Activated gamma-delta T cell treated with anti-CD3 and anti-CD28 coated beads, Interleukin-2, amount 50 U/mL, for 16 hours (primary cell): ENCODE measurements at places on chromosomes 1 and 21.
A peak's percentile ranks its signal among the peaks of the same experiment; 100 is the strongest.

DNA sequence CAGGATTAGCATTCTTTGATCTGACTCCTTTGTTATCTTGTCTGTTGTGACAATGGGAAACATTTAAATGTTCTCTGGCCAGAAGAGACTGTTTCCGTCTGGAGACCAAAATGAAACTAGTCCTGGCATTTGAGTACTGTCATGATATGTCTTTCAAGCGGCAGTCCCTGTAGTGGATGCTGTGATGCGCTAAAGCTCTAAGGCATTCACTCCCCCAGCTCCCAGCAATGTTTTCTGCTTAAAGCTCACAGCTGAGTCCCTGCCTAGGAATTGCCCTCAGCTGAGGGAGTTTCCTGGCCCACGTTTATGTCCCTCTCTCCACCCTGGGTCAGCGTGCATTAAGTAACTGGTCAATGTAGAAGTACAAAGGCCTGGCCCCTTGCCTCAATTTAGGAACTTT lies 109.4 kb downstream of the UCHL5 start:
- no peak for DNase-seq

DNA sequence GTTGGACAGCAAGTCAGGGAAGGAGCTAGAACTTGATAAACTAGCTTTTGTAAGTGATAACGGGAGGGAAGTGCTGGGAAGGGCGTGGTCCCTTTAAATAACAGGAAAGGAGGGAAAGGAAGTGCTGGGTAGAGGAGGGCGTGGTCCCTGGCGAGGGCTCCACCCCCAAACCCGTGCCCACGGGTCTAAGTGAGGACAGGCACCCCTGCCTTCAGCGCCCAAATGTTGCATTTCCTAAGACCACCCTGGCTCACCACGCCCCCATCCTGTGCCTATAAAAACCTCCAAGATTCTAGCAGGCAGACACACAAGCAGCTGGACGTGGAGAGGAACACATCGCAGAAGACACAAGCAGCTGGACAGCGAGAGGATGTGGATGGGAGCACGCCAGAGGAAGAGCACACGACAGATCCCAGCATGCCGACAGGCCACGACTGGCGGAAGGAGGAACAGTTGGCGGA lies 58.5 kb downstream of the PALMD start:
- no peak for DNase-seq

DNA sequence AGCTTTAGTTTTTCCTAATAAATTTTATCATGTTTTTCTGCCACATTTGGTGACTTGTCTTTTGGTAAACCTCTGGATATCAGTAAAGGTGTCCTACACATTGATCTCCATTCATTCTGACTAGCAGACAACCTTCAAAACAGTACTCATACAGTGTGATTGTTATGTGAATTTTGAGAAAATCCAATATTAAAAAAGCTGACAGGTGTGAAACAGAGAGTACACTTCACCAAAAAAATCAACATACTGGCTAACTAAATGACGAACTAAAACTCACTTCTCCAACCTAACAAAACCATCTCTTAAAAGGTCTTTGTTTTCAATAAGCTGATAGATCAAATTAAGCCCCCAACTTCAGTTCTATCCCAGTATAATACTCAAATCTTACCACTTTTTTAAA lies 1.5 kb downstream of the FRRS1 start:
- DNase-seq, result no peak

- DNase-seq, result no peak
These were observed 88.5 kb downstream of the CCDC30 start for GRCh38 chr1:42551590-42551989.

- no peak for DNase-seq
These were observed 570.1 kb upstream of the CXADR start for GRCh38 chr21:16942703-16943102.

- DNase-seq, result no peak
These were observed 2.2 kb upstream of the GBP6 start for GRCh38 chr1:89361681-89362080.

- DNase-seq, result no peak
These were observed 17.7 kb downstream of the COL6A2 start for GRCh38 chr21:46115441-46116188.

- DNase-seq, result no peak
These were observed 18.7 kb upstream of the PEX10 start for GRCh38 chr1:2431103-2431502.

- no peak for DNase-seq
These were observed 1245.1 kb upstream of the ADGRL4 start for GRCh38 chr1:80251591-80251990.

- DNase-seq, result no peak
These were observed 15.2 kb downstream of the GPR161 start for GRCh38 chr1:168121401-168122011.

DNA sequence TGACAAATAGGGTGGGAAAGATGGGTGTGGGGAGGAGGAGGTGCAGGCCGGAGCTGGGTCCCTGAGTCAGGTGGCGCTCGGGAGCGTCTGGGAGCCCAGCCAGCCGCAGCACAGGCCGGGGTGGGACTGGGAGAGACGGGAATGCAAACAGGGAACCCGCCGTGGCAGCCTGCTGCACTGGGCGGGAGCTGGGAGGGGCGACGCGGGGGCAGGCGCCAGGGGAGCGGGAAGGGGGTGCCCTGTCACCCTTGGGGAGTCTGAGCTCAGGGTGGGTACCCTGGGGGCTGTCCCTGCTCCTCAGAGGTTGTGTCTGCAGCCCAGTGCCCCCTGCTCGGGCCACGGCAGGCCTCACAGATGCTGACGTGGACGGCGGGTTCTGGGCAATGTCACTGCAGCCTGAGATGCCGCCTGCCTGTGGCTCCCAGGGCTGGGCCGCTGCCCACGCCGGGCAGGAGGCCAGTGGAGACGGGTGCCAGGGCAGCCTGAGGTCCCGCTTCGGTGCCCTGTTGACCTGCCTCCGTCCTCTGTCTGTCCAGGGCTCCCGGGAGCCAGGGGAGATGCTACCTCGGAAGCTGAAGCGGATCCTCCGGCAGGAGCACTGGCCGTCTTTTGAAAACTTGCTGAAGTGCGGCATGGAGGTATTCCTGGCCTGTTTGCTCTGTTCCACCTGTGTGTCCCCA lies 16.6 kb upstream of the LRRC3 start:
- no peak for DNase-seq

- no peak for DNase-seq
These were observed 25.6 kb downstream of the PPP1R12B start for GRCh38 chr1:202374099-202374498.

- DNase-seq, result no peak
These were observed 42.5 kb downstream of the UTP25 start for GRCh38 chr1:209870151-209870831.

GRCh38 chr1:86207323-86207722 lies 50.8 kb upstream of the COL24A1 start:
- no peak for DNase-seq

GRCh38 chr1:32816676-32817158 lies 441 bp downstream of the YARS1 start:
- DNase-seq, result no peak

GRCh38 chr1:30450148-30450817 lies 273.1 kb downstream of the MATN1 start:
- DNase-seq, result no peak

GRCh38 chr1:87435484-87435883 lies 106.8 kb downstream of the LMO4 start:
- no peak for DNase-seq

DNA sequence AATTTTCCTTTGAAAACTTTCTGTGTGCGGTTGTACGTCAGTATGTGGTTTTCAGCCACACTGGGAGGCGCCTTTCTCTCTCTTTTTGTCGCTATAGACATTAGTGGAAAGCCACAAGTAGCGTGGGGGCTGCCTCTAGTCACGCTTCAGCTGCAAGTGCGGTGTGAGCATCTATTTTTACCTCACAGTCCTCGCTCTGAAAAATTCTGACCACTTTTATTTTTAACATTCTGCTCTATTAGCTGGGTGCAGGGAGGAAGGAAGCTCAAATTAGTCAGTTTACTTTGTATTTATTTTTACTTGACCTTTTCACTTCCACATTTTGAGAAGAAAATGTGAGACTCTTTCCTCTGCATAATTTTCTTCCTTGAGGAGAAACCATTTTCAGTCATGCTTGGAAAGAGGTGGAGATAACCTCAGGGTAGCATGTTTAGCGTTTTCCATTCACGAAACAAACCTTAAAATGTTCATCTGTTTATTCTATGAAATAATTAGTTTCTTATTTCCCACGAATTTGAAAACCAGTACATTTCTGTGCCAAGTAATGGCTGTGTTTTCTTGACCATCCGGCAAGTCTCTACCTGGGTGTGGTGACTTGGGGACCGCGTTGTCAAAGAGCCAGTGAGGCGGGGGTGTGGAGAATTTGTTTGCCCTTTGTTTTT lies 35.6 kb downstream of the ADARB1 start:
- peak; percentile 14 for DNase-seq

GRCh38 chr1:204307334-204307883 lies 52.3 kb downstream of the PLEKHA6 start:
- DNase-seq, result no peak

DNA sequence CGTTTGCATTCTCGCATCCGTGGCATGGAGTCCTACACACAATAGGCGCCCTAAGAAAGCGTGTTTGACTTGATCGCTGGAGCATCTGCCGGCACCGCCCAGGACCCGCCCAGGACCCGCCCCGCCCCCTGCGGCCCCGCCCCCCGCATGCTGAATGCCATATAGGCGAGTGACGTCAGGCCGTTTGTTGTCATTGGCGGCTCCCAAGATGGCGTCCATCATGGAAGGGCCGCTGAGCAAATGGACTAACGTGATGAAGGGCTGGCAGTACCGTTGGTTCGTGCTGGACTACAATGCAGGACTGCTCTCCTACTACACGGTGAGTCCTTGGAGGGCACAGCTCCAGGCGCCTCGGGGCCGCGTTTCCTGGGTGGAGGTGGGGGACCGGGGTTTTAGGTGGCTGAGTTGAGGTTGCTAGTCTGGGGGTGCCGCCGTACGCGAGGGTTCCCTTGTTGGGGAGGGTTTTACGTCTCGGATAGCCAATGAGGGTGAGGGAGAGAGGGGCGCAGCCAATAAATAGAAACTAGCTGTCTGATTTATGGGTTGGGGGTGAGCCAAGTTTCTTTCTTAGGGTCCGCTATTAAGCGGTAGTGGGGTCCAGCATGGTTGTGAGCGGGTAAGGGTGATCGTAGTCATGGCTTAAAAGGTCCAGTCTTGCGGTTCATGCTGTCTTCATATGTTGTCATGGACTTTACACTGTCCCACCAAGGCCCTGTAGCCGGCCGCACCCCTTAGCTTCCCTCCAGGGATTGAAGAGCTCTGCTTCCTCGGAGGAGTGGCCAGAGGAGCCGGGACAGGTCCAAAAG lies at the start of gene OSBPL9:
OSBPL9 (plus strand) TSS at position 190 of the 806 bp plus-strand sequence; CDS start at position 209, 19 bp downstream.
- peak; percentile 79 for DNase-seq

DNA sequence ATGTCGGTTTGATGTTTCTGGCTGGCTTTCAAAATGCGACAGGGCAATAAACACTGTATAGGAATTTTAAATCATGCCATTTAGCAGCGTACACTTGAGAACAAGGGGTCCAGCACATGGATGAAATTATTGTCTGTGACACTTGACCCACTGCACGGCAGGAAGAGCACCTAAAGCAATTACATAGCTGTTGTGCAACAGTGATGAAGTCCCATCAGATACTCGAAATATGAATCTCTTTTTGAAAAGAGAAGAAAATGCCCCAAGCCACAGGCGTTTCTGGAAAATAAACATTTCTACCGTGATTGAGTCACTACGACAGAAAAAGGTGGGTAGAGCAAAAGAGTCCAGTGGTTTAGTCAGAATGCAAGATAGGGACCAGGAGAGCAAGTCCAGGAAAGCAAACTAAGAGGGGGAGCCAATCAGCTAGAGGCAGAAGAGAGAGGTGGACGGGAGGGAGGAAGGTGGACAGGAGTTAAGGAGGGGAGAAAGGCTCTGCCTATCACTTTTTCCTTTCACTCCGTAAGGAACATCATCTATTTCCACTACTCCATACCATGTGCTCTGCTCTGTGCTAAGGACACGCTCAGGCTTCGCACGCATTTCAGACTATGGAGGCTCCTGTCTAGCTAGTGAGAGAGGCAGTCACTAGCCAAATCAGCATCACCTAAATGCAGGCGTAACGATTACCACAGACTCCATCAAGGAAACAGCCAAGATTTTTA lies 6.4 kb downstream of the DSCAM start:
- DNase-seq, result no peak

GRCh38 chr1:116568662-116569380 lies 2.0 kb downstream of the CD58 start:
- DNase-seq, result no peak

DNA sequence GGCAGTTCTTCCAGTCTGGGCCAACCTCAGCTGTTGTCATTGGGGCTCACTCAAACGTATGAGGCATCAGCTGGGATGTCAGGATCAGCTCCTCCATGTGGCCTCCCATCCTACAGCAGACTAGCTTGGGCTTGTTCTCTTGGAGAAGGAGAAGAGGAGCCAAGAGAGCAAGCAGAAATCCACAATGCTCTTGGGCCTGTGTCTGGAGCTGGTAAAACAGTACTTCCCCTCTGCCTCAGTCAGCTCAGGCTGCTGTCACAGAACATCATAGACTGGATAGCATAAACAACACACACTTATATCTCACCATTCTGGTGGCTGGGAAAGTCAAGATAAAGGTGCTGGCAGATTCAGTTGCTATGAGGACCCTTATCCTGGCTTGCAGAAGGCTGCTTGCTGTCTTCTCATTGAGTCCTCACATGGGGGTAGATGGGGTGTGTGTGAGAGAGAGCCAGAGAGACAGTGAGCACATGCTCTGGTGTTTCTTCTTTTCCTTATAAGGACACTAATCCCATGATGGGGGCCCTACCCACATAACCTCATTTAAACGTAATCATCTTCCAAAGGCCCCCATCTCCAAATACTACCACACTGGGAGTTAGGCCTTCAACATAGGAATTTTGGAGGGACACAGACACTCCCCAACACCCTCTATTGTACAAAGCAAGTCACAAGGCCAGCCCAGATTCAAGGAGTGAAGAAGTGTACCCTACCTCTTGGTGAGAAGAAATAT lies 16.3 kb upstream of the DNAJC6 start:
- DNase-seq, result no peak

- no peak for DNase-seq
These were observed 147.5 kb upstream of the SPATA6 start for GRCh38 chr1:48619539-48619938.

- no peak for DNase-seq
These were observed 3.7 kb downstream of the GADD45A start for GRCh38 chr1:67688526-67689219.
